DMS79 (cell line): ENCODE measurements at places on chromosomes 1 and 21.

DNA sequence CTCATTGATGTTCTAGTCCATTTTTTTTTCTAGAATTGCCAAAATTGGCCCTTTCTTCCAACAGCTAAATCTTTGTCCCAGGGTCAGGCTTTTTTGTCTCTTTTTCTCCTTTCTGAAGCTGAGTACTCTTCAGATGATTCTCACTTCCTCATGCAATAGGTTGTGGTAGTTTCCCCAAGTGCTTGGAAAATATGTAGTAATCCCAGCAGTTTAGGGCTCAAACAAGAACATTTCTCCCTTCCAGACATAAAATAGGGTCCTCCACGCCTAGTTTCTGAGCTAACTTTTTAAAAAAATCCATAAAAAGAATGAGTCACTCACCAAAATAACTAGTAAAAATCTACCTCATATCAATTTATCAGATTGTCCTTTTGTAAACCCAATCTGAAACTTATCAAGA lies 10.0 kb upstream of the MCOLN3 start:
- DNase-seq = no peak

DNA sequence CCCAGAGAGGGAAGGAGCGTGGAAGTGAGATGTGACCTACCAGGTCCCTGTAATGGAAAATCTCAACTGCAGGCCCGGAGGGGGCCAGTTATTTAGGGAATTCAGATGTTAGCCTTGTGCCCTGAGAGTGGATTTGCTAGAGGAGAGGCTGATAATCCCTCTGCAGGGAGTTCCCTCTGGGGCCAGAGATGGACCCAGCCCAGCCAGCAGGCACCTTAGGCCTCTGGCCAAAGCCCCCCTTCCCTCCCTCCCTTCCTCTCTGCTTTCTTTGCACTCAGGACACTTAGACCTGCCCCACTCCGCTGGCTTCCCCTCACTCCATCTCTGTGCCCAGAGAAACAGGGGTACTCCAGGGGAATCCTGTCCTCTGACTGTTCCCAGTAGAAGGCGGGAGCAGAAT lies 1.5 kb upstream of the ATP1A2 start:
- DNase-seq = no peak

GRCh38 chr1:26022404-26022779 lies 817 bp downstream of the EXTL1 start:
- no peak for DNase-seq

DNA sequence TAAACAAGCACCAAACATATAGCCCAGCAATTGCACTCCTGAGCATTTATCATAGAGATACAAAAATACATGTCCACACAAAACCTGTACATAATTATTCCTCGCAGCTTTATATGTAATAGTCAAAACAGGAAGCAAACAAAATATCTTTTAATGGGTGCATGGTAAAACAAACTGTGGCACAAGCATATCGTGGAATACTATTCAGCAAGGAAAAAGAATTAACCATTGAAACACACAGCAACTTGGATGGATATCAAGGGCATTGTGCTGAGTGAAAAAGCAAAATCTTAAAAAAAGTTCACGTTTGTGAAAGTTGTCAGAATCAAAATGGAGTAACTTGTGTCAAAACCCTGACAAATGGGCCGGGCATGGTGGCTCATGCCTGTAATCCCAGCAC lies 12.4 kb downstream of the TNFRSF9 start:
- no peak for DNase-seq

GRCh38 chr1:93672477-93673162 lies 9.0 kb downstream of the BCAR3 start:
- no peak for DNase-seq

DNA sequence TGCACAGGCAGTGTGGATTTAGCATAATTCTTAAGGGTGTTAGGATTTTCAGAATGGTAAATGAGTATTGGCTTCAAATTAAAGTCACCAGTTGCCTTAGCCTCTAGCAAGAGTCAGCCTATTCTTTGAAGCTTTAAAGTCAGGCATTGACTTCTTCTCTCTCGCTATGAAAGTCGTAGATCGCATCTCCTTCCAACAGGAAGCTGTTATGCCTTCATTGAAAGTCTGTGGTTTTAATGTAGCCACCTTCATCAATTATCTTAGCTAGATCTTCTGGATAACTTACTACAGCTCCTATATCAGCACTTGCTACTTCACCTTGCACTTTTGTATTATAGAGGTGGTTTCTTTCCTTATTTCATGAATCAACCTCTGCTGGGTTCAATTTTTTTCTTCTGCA lies 320.2 kb downstream of the PTPRC start:
- DNase-seq = no peak

DNA sequence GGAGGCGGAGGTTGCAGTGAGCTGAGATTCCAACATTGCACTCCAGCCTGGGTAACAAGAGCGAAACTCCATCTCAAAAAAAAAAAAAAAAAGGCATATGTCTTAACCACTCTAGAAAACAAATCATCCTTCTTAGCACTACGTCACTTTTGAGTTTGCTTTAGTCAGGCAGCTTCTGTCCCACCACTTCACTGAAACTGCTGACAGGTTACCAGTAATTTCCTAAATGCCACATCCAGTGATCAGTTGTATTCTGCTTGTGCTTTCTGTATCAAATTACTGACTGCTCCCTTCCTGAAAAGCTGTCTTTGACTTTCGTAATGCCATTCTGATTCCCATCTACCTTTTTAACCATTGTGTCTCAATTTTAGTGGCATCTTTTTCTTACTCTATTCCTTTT lies 21.7 kb downstream of the RCOR3 start:
- DNase-seq = no peak

DNA sequence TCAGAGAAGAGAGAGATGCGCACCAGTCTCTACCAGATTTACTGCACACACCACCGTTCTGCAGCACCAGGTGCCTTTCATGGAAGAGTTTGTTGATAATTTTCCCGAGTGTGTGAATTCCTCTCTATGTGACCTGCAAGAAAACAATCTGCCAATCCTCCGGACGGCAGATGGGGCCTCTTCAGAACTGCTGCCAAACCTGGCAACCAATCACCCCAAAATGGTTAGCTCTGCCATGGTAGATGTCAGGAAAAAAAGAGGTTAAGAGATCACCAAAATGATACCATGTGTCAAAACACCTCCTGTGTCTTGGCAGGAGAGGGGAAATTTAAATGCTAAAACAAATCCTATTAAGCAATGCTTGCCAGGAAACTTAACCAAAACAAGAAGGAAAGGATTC lies 96.5 kb downstream of the DAB1 start:
- no peak for DNase-seq

GRCh38 chr1:232624546-232625281 lies 5.2 kb downstream of the SIPA1L2 start:
- DNase-seq = no peak

DNA sequence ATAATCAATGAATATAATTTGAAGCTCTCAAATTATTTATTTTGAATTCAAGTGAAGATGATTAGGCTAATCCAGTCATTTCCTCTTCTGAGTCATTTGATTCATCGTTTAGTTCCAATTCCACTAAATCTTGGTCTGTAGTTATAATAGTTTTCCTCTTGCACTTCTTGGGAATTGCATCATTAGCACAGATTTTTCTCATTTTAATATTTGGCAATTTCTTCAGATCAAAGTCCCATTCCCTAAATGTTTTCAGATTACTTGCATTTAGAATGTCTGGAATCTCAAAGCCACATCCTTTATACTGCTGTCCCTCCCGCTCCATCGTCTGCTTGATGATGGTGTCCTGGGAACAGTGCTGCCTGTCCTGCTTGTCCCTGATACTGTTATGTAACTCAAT lies 43.5 kb downstream of the MAST2 start:
- no peak for DNase-seq

- peak; percentile 34 for DNase-seq
These were observed 159.7 kb downstream of the DISP1 start for GRCh38 chr1:222974496-222974895.

DNA sequence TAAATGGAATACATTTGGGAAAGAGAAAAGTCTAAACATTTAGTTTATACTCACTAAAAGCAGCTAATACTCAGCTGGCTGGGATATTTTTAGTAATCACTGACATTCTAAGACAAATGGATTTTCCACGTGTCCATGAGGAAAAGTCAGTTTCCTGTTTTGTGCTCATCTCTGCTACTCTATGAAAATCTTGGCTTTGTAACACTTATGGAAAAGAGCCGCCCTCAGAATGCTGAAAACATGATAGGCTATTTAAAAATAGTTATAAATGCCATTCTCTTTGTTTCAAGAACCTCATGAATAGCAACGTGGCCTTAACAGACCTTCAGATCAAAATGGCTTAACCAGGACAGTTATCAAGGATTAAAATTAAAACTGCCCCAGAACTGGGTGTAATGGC lies 29.9 kb downstream of the MRAP start:
- no peak for DNase-seq

DNA sequence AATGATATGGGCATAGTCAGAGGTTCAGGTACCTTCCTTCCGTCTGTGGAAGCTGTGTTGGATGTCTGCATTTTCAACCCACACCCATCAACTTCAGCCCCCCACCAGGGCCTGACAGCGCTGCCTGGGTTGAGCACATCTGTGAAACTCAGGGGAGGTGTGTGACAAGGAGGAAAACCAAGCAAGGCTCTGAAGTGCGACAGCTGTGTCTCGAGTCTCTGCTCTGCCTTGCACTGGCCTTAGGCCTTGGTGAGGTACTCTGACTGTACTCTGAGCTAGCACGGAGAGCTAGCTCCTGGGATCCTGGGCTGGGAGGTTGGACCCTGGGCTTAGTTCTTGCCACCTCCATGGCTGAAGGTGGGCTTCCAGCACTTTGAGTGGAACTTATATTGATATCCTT lies 9.1 kb downstream of the VANGL2 start:
- DNase-seq = no peak

- no peak for DNase-seq
These were observed 29.2 kb upstream of the WNT4 start for GRCh38 chr1:22171951-22172715.

- DNase-seq = no peak
These were observed 5.7 kb downstream of the FAM163A start for GRCh38 chr1:179748772-179749171.

DNA sequence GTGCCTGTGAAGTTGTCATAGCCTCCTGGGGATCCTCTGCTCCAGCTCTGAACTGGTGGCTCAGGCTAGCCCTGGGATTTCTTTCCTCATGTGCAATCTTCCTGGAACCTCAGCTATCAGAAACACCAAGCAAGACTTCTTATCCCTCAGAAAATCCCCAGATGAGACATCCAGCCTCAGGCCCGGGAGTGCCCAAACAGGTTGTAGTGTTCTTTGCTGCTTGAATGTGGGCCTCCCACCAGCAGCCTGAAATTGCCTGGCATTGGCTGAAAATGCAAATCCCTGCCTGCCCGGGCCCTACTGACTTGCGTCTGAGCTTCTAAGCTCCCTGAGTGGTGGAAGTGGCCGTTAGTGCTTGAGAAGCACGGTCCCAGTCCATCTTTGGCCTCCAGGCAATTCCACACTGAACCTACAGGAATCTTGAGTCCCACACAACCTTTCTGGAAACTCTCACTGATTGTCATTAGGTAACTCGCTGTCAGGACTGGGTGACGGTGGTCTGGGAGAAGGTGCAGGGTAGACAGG lies 146.8 kb downstream of the ZBTB18 start:
- DNase-seq = no peak

GRCh38 chr1:100683448-100684349 lies 35.8 kb upstream of the VCAM1 start:
- DNase-seq = no peak

DNA sequence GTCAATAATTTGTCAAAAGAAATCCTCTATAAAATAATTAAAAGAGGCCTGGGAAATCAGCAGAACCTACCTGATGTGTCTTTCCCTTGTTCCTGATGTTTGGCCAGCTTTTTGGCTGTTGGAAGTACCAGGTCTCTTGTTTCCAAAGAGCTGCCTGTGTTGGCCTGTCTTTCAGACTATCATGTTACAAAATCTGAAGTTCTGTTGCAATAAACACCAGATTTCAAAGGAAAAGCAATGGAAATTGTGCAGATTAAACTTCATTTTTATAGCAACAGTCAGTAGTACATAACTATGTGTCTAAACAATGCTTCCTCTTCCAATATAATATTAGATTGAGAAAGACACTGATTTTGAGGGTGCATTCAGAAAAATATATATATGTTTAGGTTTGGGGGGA lies 647.2 kb upstream of the CXADR start:
- DNase-seq = no peak

GRCh38 chr1:230196077-230196476 lies 129.0 kb downstream of the GALNT2 start:
- DNase-seq = no peak

GRCh38 chr1:27760426-27760825 lies 12.6 kb upstream of the STX12 start:
- no peak for DNase-seq

DNA sequence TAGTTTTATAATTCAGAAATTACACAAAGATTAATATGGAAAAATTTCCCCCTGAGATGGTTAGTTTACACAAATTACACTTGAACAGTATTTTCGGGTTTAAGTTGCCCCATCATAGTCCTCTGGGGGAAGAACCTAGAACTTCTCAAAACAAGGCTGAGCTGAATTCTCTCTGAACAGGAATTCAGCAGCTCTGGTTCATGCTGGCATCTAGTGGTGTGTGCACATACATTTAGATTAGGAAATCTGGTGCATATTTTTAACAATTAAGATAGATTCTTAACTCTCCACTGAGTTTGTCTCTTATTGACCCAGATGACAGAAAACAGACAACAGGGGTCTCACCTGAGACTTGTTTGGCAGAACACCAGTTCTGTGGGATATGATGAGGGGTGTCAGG lies 410.7 kb downstream of the DSCAM start:
- DNase-seq = no peak

DNA sequence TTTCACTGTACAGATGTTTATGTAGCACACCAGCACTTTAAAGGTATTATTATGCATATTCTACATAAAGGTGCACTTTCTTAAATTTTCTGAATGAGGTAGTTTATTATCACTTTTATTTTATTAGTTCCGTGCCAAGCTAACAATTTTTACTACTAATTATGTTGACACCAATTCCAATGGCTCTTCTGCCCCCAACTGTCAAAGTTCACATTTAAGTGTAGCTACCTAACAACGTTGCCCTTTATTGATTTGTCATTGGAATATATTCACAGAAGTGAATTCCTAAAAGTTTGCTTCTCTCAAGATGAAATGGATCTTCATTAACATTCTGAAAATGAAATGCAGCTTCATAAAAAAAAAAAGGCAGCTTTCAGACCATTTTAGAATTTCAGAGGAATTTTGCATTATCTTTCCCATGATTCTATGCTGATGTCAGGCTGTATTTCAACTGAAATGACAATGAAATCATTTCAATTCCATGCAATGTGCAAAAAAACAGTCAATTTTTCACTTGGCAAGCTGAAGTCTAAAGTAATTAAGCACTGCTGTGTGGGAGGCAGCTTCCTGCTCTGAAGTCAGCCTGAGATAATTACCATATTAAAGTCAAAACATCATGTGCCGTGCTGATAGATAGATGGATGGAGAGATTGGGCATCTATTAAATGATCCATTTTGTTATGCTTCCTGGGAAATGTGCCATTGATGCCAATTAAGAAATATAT lies 229.2 kb downstream of the TTLL7 start:
- no peak for DNase-seq
